ENCODE measurements at places on chromosomes 6 and 20. TPM values are rescaled to one million over a fixed set of nuclear protein-coding genes. Genes with fewer than 3 reads are reported as not detected.

DNA sequence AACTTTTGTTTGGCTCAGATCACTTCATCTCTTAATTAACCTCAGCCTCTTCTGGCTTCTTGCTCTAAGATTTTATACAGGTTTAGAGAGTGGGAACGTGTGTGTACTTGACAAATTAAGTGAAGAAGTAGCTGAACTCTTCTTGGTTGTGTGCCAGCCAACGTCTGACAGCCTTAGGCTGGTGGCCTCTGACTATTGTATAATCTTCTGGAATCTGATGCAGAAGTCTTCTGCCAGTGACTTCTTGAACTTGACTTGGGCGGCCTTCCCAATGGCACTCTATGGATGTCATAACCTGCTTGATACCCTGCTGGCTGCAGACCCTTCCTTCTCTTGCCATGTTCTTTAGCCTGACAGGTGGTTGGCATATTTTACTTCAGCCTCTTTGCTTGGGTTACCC, 660.5 kb downstream of the DOK5 start:
- no peak overlapping the region for H3K27ac ChIP-seq
- no peak overlapping the region for H3K4me3 ChIP-seq
- no peaks in the 10 kb centered on the region for H3K4me1 ChIP-seq
- no peaks in the 10 kb centered on the region for H3K36me3 ChIP-seq

DNA sequence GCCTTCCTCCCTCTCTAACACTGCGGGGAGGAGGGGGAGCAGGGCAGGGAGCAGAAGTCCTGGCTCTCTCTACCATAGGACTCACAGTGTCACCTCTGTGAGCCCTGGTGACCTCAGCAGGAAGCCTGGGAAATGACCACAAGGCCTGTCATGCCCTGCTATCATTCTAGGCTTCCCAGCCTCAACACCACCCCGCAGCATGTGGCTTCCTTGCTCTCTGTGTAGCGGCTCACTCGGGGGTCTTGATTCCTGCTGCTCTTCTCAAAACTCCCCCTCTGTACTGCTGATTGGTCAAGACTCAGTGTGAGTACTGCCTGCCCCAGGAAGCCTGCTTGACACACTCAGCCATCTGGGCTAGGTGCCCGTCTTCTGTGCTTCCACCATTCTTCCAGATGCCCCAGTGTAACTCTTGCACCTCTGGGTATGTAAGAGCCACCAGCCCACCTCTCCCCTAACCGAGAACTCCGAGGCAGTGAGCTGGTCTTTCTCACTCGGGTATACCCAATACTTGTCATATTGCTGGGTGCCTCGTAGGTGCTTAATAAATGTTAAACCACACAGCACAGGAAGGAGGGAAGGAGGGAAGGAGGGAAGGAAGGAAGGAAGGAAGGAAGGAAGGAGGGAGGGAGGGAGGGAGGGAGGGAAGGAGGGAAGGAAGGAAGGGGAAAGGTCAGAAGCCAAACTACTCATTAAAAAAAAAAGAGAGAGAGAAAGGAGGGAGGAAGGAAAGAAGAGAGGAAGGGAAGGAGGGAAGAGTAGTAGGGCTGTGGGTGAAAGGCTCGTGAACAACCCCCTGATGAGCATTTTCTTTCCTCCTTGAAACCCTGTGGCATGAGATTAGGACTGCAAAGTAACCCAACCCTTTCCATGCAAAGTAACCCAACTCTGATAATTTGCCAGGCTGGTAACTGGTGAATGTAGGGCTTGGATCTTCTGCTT, 5.0 kb downstream of the MDFI start:
- no peaks in the 10 kb centered on the region for H3K36me3 ChIP-seq
- no peak overlapping the region for H3K27ac ChIP-seq
- no peak overlapping the region for H3K4me3 ChIP-seq
- no peaks in the 10 kb centered on the region for H3K4me1 ChIP-seq
- no peak for DNase-seq
- no peaks in the 10 kb centered on the region for H3K27me3 ChIP-seq

The THBD gene
- 0.07 TPM for total RNA-seq

The DNAH8 gene
- 0.10 TPM for total RNA-seq

The C6orf132 gene
- total RNA-seq = not detected
